ENCODE measurements at places on chromosomes 3 and 15.

DNA sequence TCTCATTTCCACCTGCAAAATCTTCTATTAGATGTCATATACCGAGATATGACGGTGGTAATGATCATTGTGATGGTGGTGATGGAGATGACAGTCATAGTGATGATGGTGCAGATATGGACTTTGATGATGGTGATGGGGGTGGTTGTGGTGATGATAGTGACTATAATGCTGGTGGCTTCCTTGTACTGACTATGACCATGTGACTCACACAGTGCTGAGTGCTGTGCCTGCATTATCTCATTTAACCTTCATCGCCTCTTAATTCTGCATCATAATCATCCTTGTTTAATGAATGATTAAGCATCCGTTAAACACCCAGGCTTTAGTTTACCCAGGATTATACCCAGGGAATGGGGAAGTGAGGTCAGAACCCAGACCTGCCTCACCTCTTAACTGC lies 331.7 kb downstream of the FEZF2 start:
- no peak for DNase-seq

GRCh38 chr15:69636169-69636915 lies 183.7 kb downstream of the RPLP1 start:
- no peak for DNase-seq

DNA sequence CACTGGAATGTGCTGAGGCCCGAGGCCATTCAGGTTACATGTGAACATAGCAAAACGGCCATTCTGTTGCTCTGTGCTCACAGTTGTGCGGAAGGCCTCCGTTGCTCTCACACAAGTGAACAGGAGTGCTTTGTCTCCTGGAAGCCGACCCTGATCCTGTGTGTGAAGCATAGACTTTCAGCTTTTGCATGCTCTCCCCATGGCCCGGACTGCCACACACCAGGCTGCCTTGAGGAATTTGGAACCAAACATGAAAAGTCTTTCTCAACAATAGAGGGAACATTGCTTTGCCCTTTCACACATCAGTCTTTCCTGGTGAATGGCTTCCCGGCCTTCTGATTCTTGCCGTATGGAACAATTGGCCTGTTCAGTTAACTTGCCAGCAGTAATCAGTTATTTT lies 154.8 kb upstream of the LRIG1 start:
- DNase-seq = no peak

DNA sequence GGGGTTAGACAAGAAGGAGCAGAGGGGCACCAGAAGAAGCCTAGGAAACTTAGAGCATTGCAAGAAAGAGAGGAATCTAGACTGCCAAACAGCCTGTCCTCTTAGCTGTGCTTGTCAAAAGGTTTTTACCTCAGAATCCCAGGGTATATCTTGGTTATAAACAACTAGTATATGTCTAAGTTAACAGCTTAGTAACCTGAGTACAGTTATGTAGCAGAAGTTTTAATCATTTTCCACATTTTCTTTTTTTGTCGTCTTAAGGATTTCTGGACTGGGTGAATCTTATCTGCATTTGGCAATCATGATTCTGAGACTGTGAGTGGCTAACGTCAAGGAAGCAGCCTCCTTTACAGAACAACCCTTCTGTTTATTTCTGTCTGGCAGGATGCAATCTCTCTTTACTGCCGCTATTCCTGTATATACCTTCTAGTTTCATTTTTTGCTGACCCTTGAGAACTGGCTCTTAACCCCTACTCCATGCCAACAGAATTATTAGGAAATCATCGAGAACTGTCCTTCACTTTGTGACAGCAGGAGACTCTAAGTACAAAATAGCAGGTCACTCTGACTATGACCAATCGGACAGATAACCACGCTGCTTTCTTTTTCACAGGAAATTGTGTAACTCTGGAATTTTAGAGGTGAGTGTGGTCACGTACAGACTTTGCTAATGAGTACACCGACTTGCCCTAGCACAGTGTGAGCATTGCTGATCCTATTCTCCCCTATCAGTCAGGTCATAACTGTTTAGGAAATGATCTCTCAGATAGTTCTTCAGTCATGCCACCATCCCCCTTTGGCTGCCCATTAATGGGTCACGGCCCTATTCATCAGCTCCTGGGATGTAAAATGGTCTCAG lies 3.3 kb upstream of the CP start:
- no peak for DNase-seq

DNA sequence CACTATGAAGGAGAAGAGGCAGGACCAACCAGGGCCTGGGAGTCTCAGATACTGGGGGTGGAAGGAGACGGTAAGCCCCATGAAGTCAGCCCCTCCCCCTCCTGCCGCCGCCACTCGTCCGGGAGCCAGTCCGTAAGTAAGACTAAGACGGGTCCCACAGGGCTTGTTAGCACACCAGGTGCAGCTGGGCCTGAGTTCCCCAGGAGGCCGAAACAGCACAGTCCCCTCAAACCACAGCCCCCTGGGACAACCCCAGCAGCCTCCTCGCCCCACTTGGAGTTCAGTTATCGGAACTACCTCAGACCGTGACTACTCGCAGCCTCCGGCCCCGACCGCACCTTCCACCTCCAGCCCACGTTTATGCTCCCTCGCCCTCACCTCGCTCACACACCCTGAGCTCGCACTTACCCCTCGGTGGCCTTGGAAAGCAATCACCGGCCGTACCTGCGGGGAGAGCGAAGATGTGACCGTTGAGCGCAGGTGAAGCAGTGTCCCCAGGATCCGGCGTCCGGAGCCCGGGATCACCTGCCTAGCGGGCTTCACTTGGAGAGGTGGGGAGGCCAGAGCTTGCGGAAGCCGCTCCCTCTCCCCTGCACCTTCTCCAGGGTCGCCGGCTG lies 557 bp downstream of the ELL3 start:
- DNase-seq = no peak

GRCh38 chr15:74228723-74229081 lies 7.4 kb upstream of the CCDC33 start:
- no peak for DNase-seq

- DNase-seq = peak; percentile 68
Measured at GRCh38 chr3:50587806-50588758, 18.8 kb downstream of the HEMK1 start.

DNA sequence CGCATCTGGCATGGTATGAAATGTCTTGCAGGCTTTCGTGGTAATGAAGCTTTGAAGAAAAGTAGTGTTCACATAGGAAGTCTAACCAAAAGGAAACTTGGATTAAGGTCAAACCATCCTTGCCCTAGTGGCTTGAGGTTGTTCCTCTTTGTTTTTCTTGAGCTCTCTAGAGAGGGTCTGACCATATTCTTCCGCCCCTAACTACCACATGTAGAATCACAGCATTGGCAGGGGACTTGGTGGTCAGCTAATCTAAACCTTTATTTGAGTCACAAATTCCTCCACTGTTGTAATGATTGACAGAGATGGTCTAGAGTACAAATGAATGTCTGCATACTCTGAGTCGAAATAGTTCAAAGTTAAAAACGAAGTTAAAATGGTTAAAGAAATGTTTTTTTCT lies 39.1 kb upstream of the PHLDB2 start:
- no peak for DNase-seq

DNA sequence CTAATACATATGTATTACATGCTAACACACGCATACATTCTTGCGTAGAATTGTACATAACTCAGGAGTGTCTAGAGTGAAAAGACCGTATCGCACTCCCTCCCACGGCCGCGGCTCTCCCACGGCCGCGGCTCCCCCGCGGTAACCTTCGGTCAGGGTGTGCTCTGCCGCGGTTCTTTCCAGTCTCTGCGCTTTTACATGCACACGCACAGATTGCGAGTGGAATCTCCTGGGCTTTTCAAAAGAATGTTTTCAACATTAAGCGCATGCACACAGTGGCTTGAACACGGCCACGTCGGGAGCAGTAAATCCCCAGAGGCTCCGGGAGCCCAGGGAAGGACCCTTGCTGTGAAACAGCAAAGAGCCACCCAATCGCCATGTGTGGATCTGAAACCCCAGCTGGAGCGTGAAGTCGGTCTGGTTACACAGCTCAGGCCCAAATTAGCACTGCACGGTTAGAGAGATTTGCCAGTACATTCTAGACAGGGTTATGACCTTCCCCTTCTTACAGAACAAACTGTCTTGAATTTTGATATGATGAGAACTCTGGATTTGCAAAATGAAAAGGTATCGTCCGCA lies 805 bp upstream of the RGMA start:
- DNase-seq = no peak

DNA sequence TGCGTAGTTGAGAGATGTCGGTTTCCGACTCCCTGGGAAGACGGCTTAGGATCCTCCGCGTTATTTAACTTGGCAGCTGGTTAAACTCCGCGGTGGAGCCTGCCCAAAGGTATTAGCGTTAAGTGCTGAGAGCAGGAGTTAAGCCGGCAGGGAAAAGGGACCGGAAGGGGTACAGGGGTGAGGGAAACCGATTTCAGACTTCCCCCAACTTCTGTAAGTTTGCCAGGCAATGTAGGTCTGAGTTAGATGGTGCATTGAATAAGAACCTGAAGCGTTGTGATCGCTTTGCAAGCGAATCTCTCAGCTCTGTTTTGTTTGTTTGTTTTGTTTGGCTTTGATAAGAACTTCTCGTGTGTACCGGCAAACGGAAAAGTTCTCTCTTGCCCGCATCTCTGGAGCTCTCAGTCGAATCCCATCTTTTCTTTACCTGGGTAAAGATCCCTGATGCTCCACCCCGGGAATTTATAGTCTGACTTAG lies 6.0 kb upstream of the FEZF2 start:
- DNase-seq = no peak

DNA sequence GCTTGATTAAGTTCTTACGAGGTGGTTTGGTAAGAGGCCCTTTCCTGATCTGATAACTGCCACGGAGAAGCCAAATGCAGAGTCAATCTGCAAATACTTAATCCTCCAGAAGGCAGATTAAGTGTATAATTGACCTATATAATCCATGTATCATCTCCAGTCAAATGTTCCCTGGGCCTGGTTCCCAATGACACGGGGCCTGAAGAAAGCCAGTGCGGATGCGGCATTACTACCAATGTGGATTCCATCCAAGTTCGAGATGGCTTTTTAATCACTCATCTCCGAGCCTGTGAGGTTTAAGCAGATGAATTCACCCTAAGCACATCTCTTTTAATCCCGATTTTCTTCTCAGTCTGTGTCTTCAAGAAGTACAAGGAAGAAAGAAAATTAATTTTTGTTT lies 60.0 kb upstream of the FEZF2 start:
- DNase-seq = no peak

- no peak for DNase-seq
Measured at GRCh38 chr3:161990036-161990435, 493.4 kb downstream of the OTOL1 start.

- no peak for DNase-seq
Measured at GRCh38 chr15:92709110-92709790, 53.7 kb upstream of the FAM174B start.

- no peak for DNase-seq
Measured at GRCh38 chr3:41915353-41915752, 46.5 kb downstream of the ULK4 start.

GRCh38 chr3:114452256-114452655 lies 158.4 kb downstream of the TIGIT start:
- no peak for DNase-seq

- no peak for DNase-seq
Measured at GRCh38 chr15:34688699-34689098, 66.1 kb downstream of the GJD2 start.

- DNase-seq = no peak
Measured at GRCh38 chr15:47577461-47577860, 139.8 kb upstream of the SEMA6D start.

DNA sequence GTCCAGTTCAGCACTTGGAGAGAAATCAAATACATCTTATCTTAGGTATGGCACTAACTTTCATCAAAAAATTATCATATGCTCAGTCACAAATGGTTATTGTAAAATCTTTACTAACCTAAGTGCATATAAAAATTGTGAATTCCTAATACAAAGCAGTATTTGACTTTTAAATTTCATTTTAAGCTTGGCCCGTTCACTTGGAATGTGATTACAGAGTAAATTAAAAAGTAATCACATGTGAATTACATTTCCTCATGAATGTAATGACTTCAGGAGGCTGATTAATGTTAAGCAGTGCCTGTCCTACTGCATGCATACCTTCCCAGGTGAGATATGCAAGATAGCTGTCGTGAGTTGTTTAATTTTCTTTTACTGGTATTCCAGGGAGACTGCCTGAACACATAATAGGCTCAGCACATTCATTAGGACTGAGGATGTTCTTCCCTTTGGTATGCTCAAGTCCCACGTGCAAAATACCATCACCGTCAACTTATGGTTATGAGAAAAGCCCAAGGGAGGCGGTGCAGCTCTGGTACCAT lies 1053.0 kb downstream of the FHIT start:
- no peak for DNase-seq

DNA sequence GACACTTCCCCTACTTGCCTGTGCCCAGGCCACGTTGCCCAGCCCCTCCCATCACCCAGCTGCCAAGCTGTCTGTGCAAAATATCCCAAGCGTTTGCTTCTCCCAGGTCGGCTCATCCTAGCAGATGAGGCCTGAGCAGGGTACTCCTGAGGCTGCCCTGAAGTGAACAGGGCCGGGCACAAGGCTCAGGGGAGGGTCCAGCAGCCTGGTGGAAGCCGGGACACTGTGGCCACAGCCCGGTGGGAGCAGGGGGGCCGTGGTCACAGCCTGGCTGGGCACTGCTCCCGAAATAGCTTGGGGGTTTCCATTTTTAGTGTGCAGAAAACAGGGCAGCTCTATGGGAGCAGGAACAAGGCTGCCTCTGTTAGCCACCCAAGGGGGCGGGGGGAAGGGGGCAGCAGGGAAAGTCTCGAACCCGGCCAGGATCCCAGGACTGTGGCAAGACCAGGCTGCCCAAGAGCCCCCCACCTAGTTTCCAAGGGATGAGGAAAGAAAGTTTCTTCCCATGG lies 3.4 kb downstream of the PLXNB1 start:
- no peak for DNase-seq

GRCh38 chr3:74812756-74813155 lies 198.3 kb upstream of the CNTN3 start:
- no peak for DNase-seq

GRCh38 chr3:174116421-174116820 lies 718.9 kb downstream of the NLGN1 start:
- DNase-seq = no peak

DNA sequence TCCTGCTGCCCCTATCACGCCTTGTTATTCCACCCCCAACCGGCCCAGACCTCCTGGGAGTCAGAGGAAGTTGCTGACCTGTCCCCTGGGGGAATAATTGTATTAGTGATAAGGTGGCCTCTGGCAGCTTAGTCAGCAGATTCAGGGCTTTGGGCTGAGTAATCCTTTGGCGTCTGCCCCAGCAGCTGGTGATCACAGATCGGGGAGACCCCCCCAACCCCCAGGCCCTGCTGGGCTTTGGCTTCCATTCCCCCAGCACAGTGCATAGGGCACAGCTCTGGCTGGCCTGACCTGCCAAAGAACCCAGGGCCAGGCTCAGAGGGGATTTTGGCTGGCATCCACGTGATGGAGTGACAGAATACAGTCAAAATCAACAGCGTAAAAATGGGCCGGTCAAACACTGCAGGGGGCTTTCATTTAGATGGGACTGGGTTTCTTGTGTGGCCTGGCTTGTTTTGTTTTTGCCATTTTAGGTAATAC lies 3.9 kb upstream of the NR2E3 start:
- no peak for DNase-seq

GRCh38 chr15:41230345-41230649 lies 260 bp downstream of the EXD1 start:
- DNase-seq = no peak

- DNase-seq = no peak
Measured at GRCh38 chr3:177642804-177643125, 445.5 kb upstream of the TBL1XR1 start.

- DNase-seq = no peak
Measured at GRCh38 chr3:141070727-141071357, 19.7 kb downstream of the SPSB4 start.

- DNase-seq = no peak
Measured at GRCh38 chr15:85733416-85733815, 61.3 kb downstream of the KLHL25 start.
